ENCODE measurements at places on chromosomes 13 and 19.

DNA sequence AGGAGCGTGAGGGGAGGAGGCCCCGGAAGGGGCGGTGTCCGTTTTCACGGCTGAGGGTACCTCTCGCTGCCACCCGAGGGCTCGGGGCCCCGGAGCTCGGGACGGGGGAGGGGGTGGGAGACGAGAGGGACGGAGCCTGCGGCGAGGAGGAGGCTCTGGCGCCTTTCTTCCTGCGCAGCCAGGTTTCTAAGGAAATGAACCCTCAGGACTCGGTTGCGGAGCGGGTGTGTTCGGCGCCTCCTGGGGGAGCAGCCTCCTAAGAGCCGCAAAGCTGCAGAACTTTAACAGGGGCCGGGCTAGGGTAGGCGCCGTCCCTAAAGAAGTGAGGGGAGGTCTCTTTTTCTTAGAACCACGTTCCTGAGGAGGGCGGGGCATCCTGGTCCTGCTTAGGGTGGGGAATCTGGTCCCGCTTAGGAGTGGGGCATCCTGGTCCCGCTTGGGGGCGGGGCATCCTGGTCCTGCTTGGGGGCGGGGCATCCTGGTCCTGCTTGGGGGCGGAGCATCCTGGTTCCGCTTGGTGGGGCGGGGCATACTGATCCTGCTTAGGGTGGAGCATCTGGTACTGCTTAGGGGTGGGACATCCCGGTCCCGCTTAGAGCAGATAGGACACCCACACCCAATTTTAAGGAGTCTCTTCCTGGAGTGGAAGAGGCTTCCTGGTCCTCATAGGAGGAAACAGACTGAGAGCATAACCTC lies 6.2 kb downstream of the SYT5 start:
- no peak for DNase-seq

DNA sequence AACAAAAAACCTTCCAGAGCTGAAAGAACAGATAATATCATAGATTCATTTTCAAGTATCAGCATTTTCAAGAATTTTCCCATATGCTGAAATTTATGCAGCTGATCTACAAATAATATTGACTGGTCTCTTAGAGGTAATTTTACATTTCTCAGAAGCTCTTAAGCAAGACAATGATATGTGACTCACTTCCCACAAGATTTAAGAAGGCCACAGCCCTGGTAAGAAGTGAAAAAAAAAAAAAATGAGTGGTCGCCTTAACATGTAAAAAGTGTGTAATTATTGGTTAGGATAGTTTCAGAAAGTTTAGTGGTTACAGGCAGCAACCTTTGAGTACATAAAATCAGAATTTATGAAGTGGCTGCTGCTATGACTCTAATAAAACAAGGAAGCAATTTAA lies 54.5 kb downstream of the NUFIP1 start:
- no peak for DNase-seq

DNA sequence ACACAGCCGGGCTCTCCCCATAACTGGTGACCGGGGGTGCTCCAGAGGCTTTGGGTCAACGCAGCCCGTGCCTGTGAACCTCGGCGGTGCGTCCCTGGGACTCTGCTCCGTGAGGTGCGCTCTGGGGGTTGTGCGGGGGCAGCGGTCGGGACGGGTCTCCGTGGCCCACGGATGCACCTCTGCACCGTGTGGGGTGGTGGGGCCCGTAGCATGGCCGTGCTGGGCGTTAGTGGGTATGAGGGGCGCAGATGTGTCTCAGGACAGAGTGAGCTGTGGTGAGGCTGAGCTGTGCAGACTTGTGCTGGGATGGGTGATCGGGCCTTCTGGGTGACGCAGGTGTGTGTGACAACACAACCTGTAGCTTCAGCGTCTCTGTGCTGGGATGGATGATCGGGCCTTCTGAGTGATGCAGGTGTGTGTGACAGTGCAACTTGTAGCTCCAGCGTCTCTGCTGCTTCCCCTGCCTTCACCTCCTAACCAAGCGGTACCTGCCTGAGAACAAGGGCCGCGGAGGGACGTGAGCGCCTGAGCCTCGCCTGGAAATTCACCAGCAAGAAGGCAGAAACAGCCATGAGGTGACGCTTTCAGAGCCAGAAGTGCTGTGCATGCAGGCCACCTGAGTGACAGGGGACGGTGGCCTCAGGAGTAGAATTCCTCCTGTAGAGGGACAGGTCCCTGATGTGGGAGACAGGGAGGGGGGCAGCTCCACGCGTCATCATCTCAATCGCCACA lies 599 bp downstream of the ZNF331 start:
- no peak for DNase-seq

GRCh38 chr13:45353895-45354294 lies 12.9 kb upstream of the TPT1 start:
- DNase-seq, result no peak

- DNase-seq, result no peak
Observed at GRCh38 chr13:101523154-101524131, 71.0 kb downstream of the ITGBL1 start.

GRCh38 chr13:82772816-82773215 lies 1109.5 kb downstream of the SLITRK1 start:
- no peak for DNase-seq

- DNase-seq, result no peak
Observed at GRCh38 chr19:37505958-37506386, 767 bp upstream of the ZNF793 start.

DNA sequence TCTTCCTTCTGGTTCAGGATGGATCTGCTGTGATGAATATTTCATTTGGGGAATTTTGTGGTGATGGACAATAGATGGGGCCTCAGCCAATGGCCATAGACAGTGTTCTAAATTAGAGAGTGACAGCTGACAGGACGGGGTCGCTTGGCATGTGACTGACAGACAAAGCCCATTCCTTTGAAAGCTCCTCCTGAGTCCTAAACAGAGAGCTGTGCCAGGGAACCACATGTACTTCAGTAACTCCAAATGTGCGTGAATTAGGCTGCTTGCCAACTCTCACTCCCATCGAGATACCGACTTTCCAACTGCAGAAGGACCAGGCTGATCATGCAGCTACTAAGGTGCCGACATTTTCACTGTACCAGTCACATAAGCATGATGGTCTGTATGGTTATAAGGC lies 187.7 kb downstream of the SHISA2 start:
- DNase-seq, result no peak

DNA sequence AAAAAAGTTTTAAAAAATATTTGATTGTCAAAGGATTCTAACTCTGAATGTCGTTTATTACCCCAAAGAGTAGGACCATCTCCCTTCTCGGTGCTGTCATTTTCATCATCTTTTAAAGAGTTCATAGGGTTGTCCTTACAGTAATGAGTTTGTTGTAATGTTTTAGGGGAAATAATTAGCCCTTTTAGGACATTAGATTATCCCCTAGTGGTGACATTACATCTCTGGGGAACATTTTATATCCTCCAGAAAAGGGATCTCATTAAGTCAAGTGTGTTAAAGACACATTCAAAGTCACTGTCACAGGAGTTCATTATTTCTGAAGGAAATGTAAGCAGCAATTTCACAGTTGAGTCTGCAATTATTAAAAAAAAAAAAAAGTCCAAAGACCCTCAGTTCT lies 99.3 kb upstream of the GJB6 start:
- no peak for DNase-seq

GRCh38 chr13:99590519-99591011 lies 89.3 kb downstream of the TM9SF2 start:
- DNase-seq, result no peak

DNA sequence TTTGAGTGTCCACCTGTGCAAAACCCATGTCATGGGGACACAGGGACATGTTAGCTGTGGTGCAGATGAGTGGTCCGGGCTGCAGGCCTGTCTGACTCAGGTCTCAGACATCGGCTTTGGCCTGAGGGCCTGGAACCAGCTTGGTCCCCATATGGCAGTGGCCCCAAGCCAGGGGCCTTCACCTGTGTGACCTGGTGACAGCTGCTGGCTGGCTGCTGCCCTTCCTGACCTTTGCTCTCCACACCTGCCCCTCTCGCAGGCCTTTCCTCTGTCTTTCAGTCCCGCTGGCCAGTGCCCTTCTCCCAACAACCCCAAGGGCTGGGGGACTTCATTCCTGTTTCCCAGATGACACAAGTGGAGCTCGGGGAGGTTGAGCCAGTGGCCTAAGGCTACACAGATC lies 22.9 kb upstream of the LDLR start:
- no peak for DNase-seq

DNA sequence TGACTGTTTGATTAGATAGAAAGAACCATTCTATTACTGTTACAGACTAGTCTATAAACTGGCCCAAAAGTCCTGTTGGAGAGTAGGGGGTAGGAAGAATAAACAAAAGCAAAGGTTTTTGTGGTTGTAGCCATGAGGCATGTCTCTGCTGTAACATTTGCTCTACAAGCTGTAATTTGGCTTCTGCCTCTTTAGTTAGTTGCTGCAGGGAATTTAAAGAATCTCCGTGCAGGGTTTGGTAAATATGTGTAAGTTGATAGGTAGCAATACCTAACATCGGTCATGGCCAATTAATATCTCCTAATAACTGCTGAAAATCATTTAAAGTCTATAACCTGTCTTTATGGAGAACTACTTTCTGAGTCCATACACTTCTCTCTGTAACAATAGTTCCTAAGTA lies 13.0 kb downstream of the FPR3 start:
- no peak for DNase-seq

DNA sequence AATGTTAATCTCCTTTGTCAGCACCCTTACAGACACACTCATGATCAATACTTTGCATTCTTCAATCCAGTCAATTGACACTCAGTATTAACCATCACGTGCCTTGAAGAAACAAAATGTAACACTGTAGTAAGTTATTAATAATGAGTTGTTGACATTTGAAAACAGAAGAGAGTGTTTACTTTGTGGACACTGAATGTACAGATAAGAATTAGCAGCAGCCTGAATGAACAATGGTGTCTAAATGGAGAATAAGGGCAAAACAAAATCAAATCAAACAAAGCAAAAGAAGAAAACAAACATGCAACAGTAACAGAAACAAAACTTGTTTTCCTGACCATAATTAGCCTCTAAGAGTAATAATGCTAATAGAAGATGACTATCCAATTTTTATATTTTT lies 1191.1 kb upstream of the MIR17HG start:
- DNase-seq, result no peak

- no peak for DNase-seq
Observed at GRCh38 chr19:3369337-3370213, 3.2 kb downstream of the NFIC start.

DNA sequence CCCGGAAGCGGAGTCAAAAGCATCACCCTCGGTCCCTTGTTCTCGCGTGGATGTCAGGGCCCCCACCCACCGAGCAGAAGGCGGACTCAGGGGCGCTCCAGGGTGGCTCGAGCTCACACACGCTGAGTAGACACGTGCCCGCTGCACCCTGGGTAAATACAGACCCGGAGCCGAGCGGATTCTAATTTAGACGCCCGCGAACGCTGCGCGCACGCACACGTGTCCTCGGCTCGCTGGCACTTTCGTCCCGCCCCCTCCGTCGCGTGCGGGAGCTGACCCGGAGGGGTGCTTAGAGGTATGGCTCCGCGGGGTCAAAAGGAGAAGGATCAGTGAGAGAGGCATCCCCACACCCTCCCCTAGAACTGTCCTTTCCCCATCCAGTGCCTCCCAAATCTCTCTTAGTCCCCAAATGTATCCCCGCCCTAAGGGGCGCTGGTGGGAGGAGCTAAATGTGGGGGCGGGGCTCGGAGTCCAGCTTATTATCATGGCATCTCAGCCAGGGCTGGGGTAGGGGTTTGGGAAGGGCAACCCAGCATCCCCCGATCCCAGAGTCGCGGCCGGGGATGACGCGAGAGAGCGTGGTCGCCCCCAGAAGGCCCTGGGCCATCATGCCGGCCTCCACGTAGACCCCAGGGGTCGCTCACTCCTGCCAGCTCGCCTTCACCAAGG lies 451 bp upstream of the ICAM5 start:
- DNase-seq, result no peak

GRCh38 chr19:48568345-48568886 lies 16.4 kb downstream of the SULT2B1 start:
- no peak for DNase-seq

DNA sequence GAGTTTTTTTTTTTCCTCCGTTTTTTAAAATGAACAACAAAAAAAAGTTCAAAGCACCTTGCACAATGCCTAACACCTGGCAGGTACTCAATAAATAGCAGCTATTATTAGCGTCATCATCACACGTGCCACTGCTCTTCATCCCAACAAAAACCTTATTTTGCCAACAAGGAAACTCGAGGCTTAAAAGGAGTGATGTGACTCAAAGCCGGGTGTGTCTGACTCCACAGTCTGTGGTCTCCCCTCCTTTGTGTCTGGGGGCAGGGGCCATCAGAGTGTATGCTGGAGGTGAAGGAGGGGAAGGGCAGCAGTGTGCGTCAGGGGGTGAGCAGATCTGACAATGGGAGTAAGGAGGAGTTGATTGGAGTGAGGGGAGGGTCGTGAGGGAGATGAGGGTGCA lies 34.1 kb upstream of the POU2F2 start:
- no peak for DNase-seq

DNA sequence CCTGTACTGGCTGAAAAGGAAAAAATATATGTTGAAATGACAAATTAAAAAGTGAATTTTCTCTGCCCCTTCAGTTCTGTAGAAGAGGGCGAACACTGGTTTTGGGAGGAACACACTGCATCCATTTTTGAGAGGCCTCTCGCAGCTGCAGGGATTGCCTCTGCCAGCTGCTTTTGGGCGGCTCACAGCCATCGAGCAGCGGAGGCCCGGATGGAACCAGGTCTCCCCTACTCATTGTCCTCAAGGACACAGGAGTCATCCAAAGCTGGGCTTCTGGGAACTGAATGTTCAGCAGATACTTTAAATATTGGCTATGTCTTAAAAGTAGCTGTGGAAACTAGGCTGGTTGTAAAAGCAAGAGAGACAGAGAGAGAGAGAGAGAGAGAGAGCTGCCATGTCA lies 17.1 kb downstream of the RCBTB2 start:
- no peak for DNase-seq

All from stimulated activated CD8-positive, alpha-beta memory T cell treated with anti-CD3 and anti-CD28 coated beads, Interleukin-15, amount 100 ng/mL, for 24 hours (primary cell).